NCI-H1436 (cell line): ENCODE measurements at places on chromosomes 2 and 18.

DNA sequence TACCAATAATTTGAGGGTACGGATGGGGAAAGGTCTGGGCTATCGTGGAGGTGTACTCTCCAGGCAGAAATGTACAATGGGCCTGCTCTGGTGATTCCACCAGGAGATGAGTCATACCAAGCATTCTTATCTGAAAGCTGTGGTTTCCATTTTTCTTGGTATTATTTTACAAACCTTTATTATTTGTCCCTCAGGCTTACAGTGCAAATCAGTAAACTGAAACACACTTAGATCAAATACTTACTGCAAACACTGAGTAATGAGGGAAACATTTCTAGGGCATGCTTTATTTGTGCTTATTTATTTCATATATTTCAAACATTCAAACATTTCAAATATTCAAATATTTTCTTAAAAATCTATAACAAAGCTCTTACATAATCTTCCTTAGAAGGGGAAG, 319.8 kb downstream of the RND3 start:
- DNase-seq = no peak

- DNase-seq = no peak
Observed at GRCh38 chr2:160473468-160474318, 19.9 kb downstream of the RBMS1 start.

DNA sequence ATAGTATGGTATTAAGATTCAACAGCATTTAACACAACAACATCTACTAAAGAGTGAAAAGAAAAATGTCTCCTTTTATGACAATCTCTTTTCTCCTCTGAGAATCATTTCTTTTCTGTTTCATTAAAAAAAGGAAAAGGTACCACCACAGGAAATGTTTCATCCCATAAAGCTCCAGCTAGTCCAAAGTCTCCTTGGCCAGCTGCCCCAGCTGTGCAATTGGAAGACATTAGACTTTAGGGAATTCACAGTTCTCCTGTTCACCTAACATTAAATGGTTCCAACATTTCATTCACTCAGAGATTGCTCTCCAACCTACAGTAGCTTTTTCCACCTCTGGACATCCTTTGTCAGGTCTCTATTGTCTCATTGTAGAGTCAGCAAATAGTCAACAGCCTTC, 78.7 kb upstream of the YPEL5 start:
- no peak for DNase-seq

DNA sequence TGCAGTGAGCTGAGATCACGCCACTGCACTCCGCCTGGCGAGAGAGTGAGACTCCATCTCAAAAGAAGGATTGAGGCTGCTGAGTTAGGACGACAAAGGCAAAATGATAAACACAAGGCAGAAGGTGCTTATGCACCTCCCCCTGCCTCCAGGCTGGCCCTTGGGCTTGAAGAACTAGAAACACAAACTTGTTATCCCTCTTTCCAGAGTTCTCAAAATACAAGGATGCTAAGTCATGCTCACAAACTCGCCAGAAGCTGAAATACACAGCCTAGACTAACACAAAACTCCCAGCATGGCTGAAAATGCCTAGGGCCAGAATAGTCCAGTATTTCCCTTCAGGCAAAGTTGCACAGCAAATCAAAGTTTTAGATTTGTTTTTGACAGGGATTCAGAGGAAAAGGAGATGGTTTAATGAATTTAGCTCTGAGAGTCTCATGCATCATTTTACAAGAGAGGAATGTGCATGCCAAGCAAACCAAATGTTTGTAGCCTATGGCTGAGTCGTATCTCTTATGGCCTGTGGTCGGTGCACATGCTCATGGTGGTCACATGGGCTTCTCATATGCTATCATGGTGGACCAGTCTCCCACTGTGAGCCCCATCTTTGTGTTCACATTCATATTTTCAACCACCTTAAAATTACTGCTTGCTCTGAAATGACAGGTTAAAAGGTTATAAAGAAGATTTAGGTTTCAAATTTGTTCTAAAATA, 16.2 kb upstream of the MREG start:
- no peak for DNase-seq

GRCh38 chr18:12991821-12992179, 638 bp downstream of the CEP192 start:
- DNase-seq = no peak

DNA sequence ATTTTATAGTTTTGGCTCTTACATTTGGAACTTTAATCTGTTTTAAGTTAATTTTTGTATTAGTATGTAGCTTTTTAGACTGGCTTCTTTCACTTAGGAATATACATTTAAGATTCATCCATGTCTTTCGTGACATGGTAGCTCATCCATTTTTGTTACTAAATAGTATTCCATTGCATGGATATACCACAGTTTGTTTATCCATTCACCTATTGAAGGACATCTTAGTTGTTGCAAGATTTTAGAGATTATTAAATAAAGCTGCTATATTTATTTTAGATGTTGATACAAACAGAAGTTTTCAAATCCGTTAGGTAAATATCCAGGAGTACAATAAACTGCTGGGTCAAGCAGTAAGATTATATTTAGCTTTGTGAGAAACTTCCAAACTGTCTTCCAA, 58.0 kb upstream of the ZNF521 start:
- DNase-seq = no peak

GRCh38 chr2:189876271-189876670, 92.0 kb downstream of the PMS1 start:
- no peak for DNase-seq

- no peak for DNase-seq
Observed at GRCh38 chr2:164910101-164910899, 45.0 kb downstream of the SLC38A11 start.

DNA sequence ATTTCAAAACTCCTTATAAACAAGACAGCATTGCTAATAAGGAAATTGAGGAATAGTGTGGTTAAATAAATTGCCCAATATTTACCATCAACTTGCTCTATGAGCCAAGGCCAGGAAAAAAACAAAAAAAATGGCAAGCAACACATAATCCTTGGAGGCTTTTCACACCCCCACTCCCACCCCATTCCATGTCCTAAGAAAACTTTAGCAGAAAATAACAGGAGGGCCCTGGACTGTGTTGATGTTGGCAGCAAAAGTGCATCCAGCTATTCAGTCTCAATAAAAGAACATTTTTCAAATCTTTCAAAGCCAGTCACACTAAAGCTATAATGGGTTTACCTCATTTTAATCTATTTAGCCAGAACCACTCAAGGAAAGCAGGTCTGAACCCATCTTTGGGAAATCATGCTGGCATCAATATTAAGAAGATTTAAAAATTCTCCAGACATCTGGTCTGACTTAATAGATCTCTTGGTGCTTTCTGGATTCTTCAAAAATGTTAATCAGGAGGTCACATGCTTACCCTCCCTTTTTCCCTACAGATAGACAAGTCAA, 34.6 kb upstream of the STK17B start:
- no peak for DNase-seq

- no peak for DNase-seq
Observed at GRCh38 chr2:80748592-80748991, 444.0 kb upstream of the LRRTM1 start.

DNA sequence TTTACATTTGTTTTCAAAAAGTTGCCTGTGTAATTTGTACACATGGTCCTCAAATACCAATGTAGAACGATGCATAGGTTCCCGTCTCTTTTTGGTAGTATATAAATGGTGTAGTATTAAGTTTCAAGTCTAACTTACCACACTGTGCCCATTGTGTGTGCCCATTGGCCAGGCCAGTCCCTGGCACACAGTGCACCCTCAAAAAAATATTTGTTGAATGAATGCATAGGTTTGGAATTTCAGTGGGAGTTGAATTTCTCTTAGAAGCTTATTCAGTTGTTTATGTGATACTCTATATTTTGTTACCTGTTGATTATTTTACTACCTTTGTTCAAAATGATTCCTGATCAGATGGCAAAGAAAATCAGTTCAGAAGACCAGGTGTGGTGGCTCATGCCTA, 30.1 kb downstream of the IDH1 start:
- no peak for DNase-seq

- no peak for DNase-seq
Observed at GRCh38 chr2:169107645-169108044, 38.3 kb downstream of the DHRS9 start.

DNA sequence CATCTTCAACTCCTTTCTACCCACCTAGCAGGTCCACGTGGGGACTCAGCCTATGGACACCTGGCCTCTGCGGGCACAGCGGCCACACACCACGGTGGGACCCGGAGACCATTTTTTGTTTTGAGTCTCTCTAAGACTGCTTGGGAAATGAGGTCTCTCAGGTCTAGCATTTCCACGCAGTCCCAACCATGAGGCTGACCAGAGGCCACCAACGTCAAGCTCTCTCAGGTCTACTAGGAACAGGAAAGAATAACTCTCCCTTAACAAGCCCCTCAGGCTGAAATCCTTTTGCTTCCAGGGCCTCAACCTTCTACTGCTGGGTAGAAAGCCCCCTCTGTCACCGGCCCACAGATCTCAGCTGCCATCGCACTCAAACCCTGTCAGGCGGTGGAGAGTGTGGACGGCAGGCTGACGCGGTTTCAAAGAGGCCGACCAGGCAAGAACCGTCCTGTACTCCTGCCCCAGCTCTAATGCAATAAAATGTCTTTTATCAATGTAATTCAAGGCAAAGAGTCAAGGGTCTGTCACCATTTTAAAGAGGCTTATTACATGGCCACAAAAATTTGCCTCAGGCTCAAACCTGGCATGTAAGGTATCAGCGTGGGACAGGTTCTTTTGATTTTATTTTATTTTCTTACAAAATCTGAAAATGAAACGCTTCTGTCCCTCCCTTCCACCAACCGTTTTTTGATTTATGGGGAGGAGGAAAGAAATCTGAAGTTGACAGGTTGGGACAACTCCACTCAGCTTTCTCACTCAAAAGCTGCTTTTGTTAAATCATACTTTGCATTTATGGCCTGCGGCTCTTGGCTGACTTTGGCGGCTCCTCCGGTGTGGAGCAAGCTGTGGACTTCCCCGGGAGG, 74.0 kb downstream of the BCL11A start:
- no peak for DNase-seq

- DNase-seq = no peak
Observed at GRCh38 chr2:204530464-204530805, 14.8 kb upstream of the PARD3B start.

- peak; percentile 74 for DNase-seq
Observed at GRCh38 chr2:61707984-61708852, 145.6 kb downstream of the FAM161A start.

- DNase-seq = no peak
Observed at GRCh38 chr2:218271865-218272530, 1.7 kb downstream of the PNKD start.

GRCh38 chr2:233365861-233366520, 11.7 kb downstream of the DGKD start:
- no peak for DNase-seq

GRCh38 chr2:234841321-234842015, 110.3 kb upstream of the SH3BP4 start:
- DNase-seq = no peak

DNA sequence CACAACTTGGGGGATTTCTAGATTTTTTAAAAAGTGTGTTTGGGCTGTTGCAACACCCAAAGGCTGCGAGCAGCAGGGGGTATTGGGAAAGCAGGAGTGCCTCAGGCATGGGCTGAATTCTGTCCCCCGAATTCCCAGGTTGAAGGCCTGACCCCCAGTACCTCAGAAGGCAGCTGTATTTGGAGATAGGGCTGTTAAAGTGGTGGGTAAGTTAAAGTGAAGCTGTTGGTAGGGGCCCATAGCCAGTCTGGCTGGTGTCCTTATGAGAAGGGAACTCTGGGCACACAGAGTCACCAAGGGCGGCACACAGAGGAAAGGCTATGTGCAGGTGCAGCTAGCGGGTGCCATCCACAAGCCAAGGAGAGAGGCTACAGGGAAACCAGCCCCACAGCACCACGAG, 717.4 kb downstream of the GALR1 start:
- DNase-seq = no peak

GRCh38 chr2:69214898-69215297, 172.1 kb downstream of the GFPT1 start:
- no peak for DNase-seq

DNA sequence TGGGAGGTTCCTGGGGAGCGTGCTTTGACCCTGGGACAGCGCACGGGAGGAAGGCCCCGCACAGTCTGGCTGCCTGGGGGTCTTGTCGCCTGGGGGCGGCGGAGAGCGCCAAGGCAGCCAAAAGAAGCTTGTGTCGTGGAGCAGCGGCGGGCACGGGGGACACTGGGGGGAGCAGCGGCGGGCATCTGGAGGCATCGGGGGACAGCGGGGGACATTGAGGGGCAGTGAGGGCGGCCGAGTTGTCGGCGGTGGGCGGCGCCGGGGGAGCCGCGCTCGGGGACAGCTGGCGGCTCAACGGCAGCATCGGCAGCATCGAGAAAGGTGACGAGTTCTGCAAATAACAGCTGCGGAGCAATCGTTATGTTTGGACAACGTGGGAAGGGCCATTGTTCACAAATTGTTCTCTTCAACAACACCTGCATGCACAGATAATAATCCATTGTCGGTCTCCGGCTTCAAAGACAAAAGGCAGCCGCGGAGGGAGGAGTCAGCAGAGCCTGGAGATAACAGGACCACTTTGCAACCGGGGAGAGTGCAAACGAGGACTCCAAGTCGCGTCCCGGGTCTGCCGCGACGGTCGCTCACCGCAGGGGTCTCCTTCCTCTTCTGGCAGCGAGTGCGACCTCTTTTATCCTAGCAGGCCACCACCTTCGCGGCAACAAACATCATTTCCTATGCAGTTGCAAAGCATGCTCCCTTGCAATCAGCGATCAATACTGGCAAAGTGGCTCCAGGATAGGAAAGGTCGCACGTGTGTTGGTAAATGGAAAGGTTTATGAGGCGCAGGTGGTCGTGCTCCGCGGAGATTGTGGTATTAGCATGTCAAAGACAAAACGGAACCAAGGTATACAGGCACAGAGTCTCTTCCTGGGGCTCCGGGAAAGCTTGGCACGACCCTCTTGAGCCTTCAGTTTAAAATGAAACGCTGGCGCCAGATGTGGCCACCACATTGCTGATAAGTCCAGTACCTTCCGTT, 132.3 kb upstream of the DLX2 start:
- peak; percentile 59 for DNase-seq

DNA sequence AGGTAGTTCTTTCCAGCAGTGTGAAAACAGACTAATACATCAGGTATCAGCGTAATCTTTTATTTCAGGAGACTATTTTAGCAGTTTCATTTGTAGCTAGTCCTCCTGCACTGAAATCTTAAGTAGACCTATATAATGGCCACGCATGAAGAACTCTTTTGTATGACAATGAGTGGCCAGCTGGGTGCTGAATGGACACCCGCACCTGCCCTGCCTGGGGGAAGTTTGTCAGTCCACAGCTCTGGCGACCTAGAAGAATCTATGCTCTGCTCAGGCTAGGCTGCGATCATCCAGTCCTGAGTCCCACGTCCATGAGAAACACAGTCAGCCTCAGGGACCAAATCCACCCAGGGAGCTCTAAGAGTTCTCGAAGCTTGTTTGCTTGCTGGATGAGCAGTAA, 709.2 kb upstream of the ID2 start:
- DNase-seq = no peak
